ENCODE measurements at places on chromosomes 12 and 14. TPM values are rescaled to one million over a fixed set of nuclear protein-coding genes. Genes with fewer than 3 reads are reported as not detected.

Gene FAM90A1
- 1.0 TPM for polyA plus RNA-seq

Gene PYGL
- 39.4 TPM for polyA plus RNA-seq

Gene TIMM9
- 84.4 TPM for polyA plus RNA-seq

Gene POTEG
- not detected for polyA plus RNA-seq

Gene CRIP2
- polyA plus RNA-seq = 256 TPM

Gene PTPN6
- 6.8 TPM for polyA plus RNA-seq

Gene SIRT4
- polyA plus RNA-seq = 5.6 TPM

Gene STXBP6
- 24.9 TPM for polyA plus RNA-seq

GRCh38 chr14:85873006-85873405 lies 343.1 kb downstream of the FLRT2 start:
- DNase-seq = no peak

- DNase-seq = no peak
Observed at GRCh38 chr14:103684871-103685270, 30.4 kb downstream of the XRCC3 start.

DNA sequence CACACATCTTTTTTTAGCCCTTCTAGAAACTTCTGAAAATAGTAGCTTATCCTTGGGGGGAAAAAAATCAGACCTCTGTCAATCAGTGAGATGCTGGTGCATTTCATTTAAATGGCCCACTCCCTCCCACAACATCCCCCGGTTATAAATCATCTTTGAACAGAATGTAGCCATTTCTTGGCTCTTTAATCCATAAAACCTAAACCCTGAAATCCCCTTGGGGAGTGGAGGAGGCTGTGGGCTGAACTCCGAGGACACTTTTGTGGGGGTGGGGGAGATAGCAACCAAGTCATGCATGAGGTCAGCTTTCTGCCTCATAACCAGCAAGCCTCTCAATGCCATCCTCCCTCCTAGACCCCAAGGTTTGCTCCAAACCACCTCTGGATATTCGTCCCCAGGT lies 21.0 kb downstream of the HRK start:
- no peak for DNase-seq

DNA sequence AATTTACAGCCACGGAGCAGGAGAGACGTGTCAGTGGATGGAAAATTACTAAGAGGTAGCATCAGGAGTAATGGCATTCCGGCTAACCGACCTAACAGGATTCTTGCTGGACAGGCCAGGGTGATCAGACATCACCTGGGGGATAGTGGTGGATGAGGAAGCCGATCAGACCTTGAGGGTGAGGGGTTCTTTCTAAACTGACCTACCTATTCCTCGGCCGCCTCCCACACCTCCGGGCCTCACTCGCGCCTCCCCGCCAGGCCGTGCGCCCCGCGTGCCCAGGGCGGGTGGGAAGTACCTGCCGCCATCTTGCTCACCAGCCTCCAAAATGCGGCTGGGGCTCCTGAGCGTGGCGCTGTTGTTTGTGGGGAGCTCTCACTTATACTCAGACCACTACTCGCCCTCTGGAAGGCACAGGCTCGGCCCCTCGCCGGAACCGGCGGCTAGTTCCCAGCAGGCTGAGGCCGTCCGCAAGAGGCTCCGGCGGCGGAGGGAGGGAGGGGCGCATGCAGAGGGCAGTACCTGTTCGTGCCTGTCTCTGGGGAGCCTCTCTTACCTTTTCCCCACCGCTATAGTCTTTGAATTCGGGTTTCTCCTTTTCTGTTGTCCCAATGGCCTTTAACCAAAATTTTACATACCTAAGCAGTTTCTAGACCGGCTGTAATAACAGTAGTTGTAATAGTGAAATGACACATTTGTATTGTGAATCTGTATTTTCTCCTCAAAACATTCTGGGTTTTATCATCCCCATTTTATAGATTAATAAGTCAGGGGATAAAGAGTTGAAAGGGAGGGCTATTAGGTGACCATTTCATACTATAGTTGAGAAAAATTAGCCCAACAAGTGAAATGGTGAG lies at the start of gene TMPRSS12:
TSS of gene TMPRSS12 (plus strand) at position 290 of the 857 bp plus-strand sequence. CDS start at position 329, 39 bp downstream.
- DNase-seq = no peak

DNA sequence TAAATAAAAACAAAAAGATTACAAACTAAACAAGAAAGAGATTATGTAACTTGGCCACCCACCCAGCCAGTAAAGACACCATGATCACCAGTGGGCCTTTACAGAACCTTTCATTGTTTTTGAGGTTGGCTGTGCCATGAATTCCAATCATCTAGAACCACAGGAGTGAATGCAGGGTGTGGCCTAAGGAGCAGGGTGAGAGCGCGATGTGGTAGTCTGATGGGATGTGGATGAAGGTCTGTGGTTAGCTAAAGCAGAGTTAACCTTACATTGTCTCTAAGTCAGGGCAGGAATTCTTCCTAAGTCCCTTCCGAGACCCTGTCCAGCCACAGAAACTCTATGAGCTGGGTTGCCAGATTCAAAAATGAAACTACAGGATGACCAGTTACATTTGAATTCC lies 54.0 kb upstream of the CDKN3 start:
- DNase-seq = no peak

GRCh38 chr14:37403626-37404025 lies 191.4 kb downstream of the FOXA1 start:
- no peak for DNase-seq

DNA sequence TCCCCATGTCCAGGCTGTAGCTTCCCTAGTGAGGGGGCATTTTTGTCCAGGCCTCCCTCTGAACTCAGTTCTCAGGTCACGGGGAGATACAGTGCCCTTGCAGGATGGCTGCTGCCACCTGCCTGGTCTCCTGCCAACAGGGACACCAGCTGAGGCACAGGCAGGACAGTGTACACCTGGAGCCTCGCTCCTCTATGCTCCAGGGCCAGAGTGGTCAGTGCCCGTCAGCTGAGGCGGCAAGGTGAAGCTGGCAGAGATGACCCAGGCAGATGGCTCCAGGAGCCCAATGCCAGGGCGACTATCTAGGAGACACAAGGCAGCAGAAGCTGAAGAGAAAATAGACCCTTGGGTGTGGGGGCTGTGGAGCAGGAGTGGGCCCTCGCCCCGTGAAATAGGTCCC lies 12.6 kb downstream of the TUBA1C start:
- DNase-seq = no peak

DNA sequence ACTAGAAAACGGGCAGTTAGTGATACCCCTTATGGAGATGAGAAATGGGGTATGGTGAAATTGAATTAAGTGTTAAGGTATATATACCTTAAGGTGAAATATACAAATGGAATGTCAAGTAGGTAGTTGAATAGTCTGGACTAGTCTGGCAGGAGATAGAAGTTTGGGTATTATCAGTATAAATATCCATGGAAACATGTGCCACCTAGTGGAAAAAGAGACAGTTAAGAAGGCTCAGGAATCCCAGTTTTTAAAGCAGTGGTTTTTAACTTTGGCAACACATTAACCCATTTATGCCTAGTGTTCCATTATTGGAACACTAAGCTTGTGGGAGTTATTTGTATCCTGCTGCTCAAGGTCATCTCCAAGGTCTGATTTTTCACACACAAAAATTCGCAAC lies 38.6 kb upstream of the TPH2 start:
- DNase-seq = no peak

GRCh38 chr12:117587631-117588287 lies 226.3 kb upstream of the NOS1 start:
- no peak for DNase-seq

GRCh38 chr12:16606201-16606849 lies 363 bp upstream of the LMO3 start:
- peak; percentile 53 for DNase-seq

DNA sequence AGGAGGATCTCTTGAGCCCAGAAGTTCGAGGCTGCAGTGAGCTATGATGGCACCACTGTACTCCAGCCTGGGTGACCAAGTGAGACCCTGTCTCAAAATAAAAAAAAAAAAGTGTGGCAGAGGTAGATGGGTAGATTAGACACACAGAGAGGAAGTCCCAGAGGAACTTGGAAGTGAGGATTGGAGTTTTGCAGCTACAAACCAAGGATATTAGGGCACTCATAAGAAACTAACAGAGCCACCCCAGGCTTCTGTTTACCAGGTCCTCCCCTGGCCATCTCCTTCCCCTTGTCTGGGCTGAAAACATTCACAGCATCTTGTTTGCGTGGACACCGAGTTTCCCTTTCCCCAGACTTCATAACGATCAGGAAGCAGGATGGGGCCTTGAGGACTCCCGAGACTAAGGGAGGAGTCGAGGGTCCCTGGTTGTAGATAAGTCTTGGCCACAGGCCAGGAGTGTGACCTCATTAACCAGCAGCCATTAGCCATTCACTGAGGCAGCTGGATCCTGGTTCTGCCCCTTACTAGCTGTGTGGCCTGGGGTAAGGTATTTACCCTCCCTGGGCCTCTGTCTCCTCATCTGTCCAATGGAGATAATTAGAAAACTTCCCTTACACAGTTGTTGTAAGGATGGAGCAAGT lies 2.1 kb downstream of the MAP1LC3B2 start:
- DNase-seq = no peak

GRCh38 chr12:65955452-65955851 lies 131.2 kb downstream of the HMGA2 start:
- DNase-seq = no peak

Data from hindlimb muscle (tissue), 1 donor.